ENCODE measurements at places on chromosomes 5 and 9. TPM values are rescaled to one million over a fixed set of nuclear protein-coding genes. Genes with fewer than 3 reads are reported as not detected.

The PCDHA4 gene
- 0.48 TPM for total RNA-seq

The SPATA31E1 gene
- total RNA-seq = not detected

The ACTBL2 gene
- not detected for total RNA-seq

The TLR4 gene
- total RNA-seq = 18.1 TPM

The EIF4EBP3 gene
- total RNA-seq = 8.5 TPM

The CDH6 gene
- total RNA-seq = 7.6 TPM

The OBP2A gene
- not detected for total RNA-seq

The SMIM23 gene
- total RNA-seq = not detected

All from posterior vena cava (tissue), 2 donors.